Stimulated activated CD4-positive, alpha-beta T cell treated with anti-CD3 and anti-CD28 coated beads, Interleukin-12 subunit alpha, Interleukin-12 subunit beta, amount 100 ng/mL, for 4 hours (primary cell): ENCODE measurements at places on chromosomes 4 and X.

DNA sequence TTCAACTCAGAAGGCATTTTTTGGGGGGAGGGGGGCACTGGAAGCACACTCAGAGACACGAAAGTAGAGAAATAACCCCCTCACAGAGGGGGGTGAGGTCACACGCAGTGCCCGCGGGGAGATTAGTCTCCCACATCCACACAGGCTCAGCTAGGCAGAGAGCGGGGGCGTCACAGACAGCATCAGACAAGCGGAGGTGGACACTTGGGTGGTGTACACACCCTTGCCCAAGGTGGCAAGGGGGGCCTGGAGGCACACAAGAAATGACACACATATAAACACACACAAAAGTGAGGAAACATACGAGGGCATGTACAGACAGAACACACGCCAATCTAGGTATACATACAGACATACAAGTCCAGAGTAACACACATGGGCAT, 637 bp upstream of the SYN1 start:
- DNase-seq, result no peak

- DNase-seq, result no peak
Measured at GRCh38 chrX:100376576-100376975, 33.5 kb downstream of the PCDH19 start.

- DNase-seq, result no peak
Measured at GRCh38 chrX:46461660-46462191, 83.5 kb downstream of the ZNF674 start.

DNA sequence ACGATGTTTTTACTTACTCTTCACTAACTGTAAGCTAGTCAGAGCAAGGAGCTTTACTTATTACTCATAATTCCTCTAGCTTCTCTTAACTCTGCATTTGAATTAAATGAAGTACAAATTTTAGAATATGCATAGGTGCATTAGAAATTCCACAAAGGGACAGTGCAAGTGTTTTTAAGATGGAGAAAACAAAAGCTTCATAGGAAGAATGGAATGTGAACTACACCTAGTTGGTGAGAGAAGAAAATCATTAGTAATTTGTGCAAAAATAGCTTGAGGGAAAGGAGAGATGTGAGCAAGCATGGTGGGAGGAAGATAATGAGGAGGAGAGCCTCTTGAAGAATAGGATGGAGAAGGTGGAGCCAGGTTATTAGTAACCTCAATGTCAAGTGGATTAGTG, 77.5 kb upstream of the SMARCA5 start:
- DNase-seq, result no peak

DNA sequence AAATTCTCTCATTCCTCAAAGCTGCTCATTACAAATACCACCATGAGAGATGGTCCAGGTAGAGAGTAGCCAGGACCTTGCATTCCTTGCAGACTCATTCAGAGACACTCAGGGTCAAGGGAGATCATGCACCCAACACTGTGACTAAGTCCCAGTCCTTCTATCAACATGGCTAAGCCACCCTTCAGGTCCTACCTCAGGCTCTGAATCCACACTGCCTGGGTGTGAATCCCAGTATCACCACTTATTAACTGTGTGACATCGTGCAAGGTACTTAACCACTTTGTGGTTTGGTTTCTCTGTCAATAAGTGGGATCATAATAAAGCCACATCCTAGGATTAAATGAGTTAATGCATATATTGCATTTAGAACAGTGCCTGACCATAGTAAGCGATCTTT, 124.1 kb upstream of the NEIL3 start:
- DNase-seq, result no peak

- DNase-seq, result no peak
Measured at GRCh38 chr4:111930659-111931058, 214.6 kb upstream of the FAM241A start.

- no peak for DNase-seq
Measured at GRCh38 chr4:150723727-150724411, 141.9 kb downstream of the MAB21L2 start.

DNA sequence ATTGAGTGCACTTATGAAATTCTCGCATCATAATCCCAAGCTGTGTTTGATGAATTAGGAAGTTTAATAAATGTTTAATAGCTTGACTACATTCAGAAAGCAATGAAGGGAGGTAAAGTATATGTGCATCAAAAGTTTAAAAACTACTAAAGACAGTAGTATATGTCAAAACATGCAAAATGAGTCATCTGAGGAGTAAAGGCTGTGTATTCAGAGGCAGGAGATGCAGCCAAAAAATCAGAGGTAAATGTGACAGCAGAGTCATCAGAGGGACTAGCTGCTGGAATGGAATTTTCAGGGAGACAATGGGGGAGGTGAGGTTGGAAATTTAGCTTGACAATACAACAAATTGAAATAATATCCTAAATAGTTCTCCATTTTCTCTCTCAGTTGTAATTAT, 127.0 kb upstream of the FUNDC1 start:
- DNase-seq, result no peak
